ENCODE measurements at places on chromosomes 4 and X.

- no peak for DNase-seq
These were observed 416.3 kb downstream of the PCDH10 start for GRCh38 chr4:133565379-133565778.

- DNase-seq, result no peak
These were observed 165.6 kb downstream of the SH3KBP1 start for GRCh38 chrX:19721726-19722370.

GRCh38 chr4:18566970-18567799, 545.6 kb upstream of the LCORL start:
- DNase-seq, result no peak

DNA sequence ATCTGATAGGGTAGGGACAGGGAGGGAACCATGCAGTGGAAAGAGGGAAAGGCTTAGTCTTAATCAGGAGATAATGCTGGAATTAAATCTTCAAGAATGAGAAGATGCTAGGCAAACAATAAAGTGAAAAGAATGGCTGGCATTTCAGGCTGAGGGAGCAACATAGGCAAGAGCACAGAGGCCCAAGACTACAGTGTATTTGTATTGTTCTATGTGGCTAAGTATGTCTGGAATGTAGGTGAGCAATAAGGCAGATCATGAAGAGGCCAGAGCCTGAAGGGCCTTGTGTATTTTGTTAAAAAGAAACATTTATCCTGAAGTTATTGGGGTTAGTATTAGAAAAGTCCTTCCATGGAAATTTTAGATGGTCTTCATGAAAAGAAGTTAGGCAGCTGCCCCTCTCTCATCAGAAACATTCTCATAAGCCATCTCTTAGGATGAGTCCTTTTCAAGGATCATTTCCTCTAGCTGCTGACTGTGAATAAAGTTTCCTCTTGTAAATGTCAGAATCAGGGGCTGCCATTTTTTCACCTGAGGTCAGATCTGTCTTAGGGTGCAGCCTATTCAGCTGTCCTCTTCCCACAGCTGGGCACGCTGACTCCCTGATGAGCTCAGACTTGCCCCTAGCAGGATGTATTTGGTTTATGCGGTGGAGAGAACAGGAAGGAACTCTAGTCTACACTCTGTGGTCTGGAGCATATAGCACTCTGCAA, 46.3 kb downstream of the ATP10D start:
- peak; percentile 2 for DNase-seq

GRCh38 chr4:118783887-118784286, 52.0 kb downstream of the SEC24D start:
- no peak for DNase-seq

DNA sequence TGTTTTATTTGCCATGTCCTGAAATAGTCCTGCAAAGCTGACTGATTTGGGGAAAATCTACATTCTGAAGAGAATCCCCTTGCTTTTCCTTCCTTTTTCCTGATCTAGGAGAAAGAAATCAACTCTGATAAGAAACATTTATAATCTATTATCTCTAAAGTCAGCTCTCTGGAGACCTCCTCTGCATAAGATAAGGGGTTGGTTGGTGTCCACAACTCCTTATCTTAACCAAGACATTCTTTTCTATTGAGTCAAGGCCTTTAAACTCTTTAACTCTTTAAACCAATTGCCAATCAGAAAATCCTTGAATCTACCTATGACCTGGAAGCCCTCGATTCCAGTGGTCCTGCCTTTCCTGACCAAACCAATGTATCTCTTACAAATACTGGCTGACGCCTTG, 373.6 kb upstream of the RASGEF1B start:
- DNase-seq, result no peak

- DNase-seq, result no peak
These were observed 104.9 kb downstream of the CLNK start for GRCh38 chr4:10579648-10580047.

GRCh38 chr4:150069353-150069752, 8.9 kb upstream of the DCLK2 start:
- no peak for DNase-seq

DNA sequence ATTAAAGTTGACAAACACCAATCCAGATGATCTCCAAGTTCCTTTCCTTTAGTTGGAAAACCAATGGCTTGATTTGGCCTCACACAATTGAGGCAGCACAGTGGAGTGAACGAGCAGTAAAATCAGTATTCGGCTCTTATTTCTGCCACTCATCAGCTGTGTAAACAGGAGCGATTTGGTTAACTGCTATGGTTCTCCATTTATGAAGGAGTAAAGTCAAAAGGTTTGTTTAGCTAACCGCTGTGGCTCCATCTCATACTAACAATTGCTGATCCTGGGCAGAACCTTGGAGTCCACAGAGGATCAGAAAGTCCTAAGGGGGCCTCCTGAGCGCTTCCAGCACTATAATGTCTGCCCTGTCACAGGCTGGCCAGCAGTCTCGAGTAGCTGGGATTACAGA, 54.5 kb upstream of the EXOC1L start:
- no peak for DNase-seq

All from stimulated activated CD4-positive, alpha-beta T cell treated with anti-CD3 and anti-CD28 coated beads, Interleukin-1b, Interleukin-23, amount 100 ng/mL, for 1 hour (primary cell).